Fibroblast of gingiva (primary cell): ENCODE measurements at places on chromosomes 4 and X.

GRCh38 chrX:107626916-107627315 lies 1.4 kb upstream of the PRPS1 start:
- DNase-seq = no peak

- no peak for DNase-seq
Observed at GRCh38 chr4:172778583-172778982, 390.0 kb upstream of the GALNT7 start.

GRCh38 chr4:42151568-42152506 lies 618 bp downstream of the BEND4 start:
- no peak for DNase-seq

- DNase-seq = peak; percentile 85
Observed at GRCh38 chrX:55160685-55161552, 59.2 kb upstream of the PAGE5 start.

- DNase-seq = no peak
Observed at GRCh38 chrX:110698696-110699095, 96.9 kb downstream of the CHRDL1 start.

- DNase-seq = no peak
Observed at GRCh38 chr4:1948892-1949436, 59.8 kb downstream of the NELFA start.

- peak; percentile 44 for DNase-seq
Observed at GRCh38 chrX:29617276-29617675, 598.1 kb upstream of the MAGEB2 start.

DNA sequence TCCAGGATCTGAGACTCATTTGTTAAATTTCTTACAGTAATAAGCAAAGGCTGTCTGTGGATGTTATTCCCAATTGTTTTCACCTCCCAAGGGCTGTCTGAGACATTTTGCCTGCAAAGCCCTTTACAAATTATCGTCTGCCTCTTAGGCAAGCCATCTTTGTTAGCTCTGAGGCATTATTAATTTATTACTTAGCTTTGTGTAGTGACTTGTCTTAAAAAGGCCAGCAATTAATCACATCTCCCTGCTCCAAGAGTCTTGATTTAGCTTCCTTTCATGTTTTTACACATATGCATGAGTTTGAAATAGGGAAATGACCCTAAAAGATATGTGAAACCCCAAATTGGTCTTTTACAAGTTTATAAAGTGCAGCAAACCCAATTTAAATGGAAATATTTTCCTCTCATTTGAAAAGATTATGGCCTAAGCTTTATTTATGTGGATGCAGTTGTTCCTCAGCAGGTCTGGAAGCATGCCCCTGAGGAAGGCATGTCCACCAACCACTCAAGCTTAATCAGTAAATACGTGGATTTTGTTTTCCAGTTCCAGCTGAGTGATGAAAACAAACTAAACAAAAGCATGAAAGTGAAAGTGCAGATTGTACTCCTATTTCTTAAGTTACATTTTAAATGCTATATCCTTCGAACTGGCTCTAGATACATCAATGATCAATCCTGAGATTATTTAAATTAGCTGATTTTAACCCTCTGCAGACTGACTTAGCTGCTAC lies 173.6 kb upstream of the LNX1 start:
- no peak for DNase-seq

DNA sequence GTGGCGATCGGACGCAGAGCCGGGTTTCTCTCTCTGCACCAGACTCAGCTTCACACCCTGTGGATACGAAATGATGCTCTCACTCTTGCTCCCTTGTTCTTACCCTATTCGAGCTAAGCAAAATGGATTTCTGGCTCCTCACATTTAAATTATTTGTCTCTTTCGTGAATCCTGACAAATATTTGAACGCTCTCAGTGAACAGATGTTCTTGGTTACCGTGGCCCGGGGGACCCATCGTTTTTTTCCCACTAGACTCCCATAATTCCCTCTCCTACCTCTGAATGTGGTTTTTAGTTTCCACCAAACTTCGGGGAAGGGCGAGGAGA lies 630 bp downstream of the SMARCA5 start:
- DNase-seq = no peak

- no peak for DNase-seq
Observed at GRCh38 chr4:1099270-1099669, 14.1 kb downstream of the RNF212 start.
